Left ventricle myocardium superior (tissue), 1 donor: ENCODE measurements at places on chromosomes 4 and X. TPM values are rescaled to one million over a fixed set of nuclear protein-coding genes. Genes with fewer than 3 reads are reported as not detected.

- no peak for DNase-seq
Measured at GRCh38 chrX:18945483-18945882, 38.4 kb downstream of the PHKA2 start.

DNA sequence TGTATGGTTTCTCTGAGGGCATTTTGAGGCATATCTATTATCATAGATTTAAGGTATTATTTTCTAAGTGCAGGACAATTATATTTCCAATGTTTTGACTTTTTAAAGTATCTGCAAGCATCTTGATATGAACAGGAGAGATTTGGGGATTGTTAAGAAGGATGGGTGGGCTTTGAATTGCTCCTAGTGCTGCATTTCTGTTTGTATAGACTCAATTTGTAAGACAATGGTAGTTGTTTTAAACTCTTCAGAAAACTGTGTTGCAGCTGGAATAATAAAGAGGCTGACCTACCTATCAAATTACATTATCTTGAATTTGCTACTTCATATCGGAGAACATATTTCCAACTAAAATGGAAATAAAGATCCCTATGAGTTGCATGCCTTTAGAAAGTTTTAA lies 570.3 kb downstream of the ADGRL3 start:
- no peak for DNase-seq

- peak; percentile 60 for DNase-seq
Measured at GRCh38 chr4:76801621-76802235, 96.2 kb downstream of the SOWAHB start.

- no peak for DNase-seq
Measured at GRCh38 chr4:20618731-20619130, 81.5 kb upstream of the PACRGL start.

- DNase-seq: no peak
Measured at GRCh38 chr4:57148831-57149505, 38.8 kb upstream of the IGFBP7 start.

GRCh38 chr4:158371158-158371557 lies 150.5 kb upstream of the RXFP1 start:
- no peak for DNase-seq

GRCh38 chr4:104728380-104729122 lies 233.9 kb upstream of the CXXC4 start:
- no peak for DNase-seq

GRCh38 chrX:109372716-109373115 lies 109.2 kb downstream of the GUCY2F start:
- DNase-seq: no peak

DNA sequence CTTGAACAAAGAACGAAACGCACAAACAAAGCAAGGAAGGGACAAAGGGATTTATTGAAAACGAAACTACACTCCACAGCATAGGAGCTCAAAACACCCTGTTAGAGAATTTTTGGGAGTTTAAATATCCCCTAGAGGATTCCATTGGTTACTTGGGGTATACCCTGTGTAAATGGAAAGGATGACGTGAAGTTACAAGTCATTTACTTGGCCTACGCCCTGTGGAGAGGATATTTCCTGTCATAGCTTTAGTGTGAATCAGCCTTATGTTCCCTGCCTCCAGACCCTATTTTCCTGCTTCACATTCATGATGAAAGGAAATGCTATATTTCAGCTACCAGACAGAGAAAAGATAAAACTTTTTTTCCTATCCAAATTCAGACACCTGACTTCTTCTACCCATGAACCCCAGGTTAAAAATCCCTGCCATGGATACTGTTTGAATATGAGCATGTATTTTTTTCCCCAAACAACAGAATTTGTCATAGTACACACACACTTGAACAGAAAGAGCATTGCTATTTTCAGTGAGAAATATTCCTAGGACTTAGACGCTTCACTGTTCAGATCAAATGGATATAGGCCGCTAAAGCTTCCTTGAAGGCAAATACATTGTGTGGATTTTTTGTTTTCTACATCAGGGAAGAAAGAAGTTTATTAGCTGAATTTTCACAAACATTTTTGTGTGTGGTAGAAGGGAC lies 20.4 kb downstream of the PIN4 start:
- DNase-seq: no peak

DNA sequence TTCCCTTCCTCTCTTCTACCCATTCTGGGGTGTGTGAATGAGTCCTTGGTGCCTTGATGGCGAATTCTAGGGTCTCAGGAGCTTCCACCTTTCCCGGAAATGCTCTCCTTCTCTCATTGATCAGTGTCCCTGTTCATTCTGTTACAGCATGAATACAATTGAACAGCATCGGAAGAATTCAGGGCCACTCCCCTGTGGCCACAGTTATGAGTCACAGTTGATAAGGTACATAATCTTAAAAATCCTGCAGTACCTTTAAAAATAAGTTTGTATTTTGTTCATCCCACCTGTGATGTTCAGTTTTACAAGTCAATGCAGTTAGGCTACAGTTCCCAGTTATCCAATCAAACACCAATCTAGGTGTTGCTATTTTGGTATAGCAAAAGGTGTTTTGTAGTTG lies 47.3 kb upstream of the FAM9A start:
- no peak for DNase-seq

DNA sequence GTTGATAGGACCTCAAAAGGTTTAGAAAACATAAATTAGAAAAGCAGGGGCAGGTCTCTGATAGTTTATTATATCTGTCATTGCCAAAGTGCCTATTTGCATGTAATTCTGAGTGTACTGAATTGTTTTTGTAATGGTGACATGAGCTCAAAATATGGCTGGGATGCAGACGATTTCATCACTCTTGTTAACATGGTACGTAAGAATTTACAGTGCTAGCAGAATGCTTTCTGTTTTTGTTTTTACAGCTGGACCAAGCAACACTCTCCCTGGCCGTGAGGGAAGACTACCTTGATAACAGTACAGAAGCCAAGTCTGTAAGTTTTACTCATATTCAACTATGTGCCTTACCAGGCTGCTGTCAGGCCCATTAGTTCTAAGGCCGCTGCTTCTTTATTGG lies 58.1 kb downstream of the PHEX start:
- DNase-seq: no peak

GRCh38 chr4:65943076-65943475 lies 272.8 kb upstream of the EPHA5 start:
- no peak for DNase-seq

GRCh38 chr4:126544276-126544675 lies 1088.5 kb upstream of the INTU start:
- DNase-seq: no peak

- DNase-seq: no peak
Measured at GRCh38 chrX:68179355-68179754, 253.9 kb downstream of the OPHN1 start.

DNA sequence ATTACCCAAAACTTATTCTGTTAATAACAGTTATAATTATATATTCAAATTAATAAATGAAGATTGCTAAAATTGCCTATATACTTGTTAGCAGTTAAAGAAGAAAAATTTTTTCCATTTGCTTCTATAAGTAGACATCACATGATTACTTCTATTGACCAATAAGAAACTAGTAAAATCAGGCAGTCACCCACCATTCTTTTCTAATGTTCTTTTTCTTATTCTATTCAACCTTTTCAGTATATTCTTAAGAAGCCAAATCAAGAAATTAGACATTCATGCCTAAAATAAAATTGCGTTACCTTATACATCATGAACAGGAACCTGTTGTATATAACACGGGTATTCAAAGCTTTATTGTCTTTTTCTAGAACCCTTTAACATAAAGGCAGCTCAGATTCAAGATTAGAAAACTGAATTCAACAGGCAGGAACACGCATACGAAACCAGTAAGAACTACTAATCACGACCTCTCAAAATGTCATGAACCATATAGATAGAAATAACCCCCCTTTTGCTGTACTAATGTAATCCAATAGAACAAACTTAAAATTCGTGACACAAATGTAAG lies 568.1 kb upstream of the DIPK2B start:
- no peak for DNase-seq

DNA sequence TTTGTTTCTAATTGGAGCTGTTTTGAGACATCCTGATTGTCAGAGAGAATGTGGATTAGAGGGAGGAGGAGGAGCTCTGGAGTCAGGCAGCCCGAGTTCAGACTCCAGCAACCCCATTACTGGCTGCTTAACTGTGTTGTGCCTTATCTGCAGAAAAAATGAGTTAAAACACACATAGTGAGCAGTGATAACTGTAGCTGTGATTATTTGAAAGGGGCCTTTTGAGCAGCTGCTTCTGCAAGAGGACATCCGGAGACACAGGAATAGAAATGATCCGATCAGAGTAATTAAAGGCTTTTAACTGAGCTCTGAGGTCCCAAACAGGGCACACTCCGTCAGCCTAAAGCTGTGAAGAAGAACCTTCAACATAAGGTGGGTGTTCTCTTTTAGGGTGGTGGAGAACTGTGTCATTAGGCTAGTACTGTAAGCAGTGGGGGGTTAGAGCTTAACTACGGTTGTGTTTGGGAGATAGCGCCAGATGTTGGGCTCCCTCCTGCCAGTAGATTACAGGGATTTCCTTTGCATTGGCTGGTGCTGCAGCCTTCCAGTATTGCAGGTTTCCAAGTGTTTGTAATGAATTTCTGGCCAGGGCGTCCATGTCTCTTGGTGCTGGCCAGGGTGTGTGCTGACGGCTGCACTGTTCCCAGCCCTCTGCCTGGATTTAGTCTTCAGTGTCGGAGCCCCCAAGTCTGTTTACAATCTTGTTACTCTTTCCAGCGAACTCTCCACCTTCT lies 24.3 kb downstream of the ADD1 start:
- DNase-seq: peak; percentile 58

GRCh38 chrX:49042581-49043219 lies 457 bp downstream of the TFE3 start:
- no peak for DNase-seq

GRCh38 chr4:57061395-57061794 lies 48.8 kb downstream of the IGFBP7 start:
- DNase-seq: no peak

DNA sequence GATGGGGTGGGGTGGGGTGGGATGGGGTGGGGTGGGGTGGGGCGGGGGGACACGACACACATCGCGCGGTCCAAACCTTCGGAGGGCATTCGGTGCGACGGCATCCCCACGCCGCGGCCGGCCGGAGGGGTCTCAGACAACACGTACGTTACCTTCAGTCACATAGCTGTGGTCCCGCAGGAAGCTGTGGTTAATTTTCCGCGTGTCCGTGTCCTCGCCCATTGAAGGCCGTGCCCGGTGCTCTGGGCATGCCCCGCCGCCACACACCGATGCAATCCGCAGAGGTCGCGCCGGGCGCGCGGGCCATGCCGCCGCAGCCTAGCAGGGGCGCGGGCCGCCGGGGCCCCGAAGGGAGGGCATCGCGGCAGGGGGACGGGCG lies 417 bp downstream of the PPP2R2C start:
- DNase-seq: no peak

Gene COL4A6
- 9.1 TPM for total RNA-seq

Gene SYN1
- 9.4 TPM for total RNA-seq

Gene CYBB
- 20.4 TPM for total RNA-seq

Gene ZNF732
- not detected for total RNA-seq

Gene WDR17
- total RNA-seq: 0.25 TPM

Gene TBC1D8B
- 1.6 TPM for total RNA-seq

Gene USP17L29
- total RNA-seq: not detected

Gene C4orf36
- 1.1 TPM for total RNA-seq

Gene DNAAF6
- not detected for total RNA-seq

Gene FAM9C
- 1.2 TPM for total RNA-seq

Gene MYOZ2
- total RNA-seq: 792 TPM

Gene SUPT20HL2
- total RNA-seq: not detected
